ENCODE measurements at places on chromosomes 16 and 17. TPM values are rescaled to one million over a fixed set of nuclear protein-coding genes. Genes with fewer than 3 reads are reported as not detected.

GRCh38 chr17:10772425-10773380, 31.2 kb downstream of the TMEM238L start:
- peak; percentile 51 for DNase-seq

- no peak for DNase-seq
Observed at GRCh38 chr17:27564463-27564862, 66.5 kb upstream of the LGALS9 start.

- no peak for DNase-seq
Observed at GRCh38 chr17:61335845-61336655, 63.6 kb upstream of the TBX2 start.

Gene CCL8
- 0.64 TPM for total RNA-seq

GRCh38 chr17:28346746-28347246, 10.5 kb downstream of the POLDIP2 start:
- no peak for DNase-seq

GRCh38 chr17:40457964-40458791, 14.9 kb downstream of the IGFBP4 start:
- no peak for DNase-seq

- DNase-seq, result no peak
Observed at GRCh38 chr16:76532188-76532973, 255.2 kb downstream of the CNTNAP4 start.

- DNase-seq, result no peak
Observed at GRCh38 chr17:10549096-10549842, at the start of gene MYH2. MYH2 (minus strand) TSS chr17:10549658; CDS start chr17:10547920, 1,738 bp downstream.

GRCh38 chr16:49693445-49693844, 162.5 kb downstream of the ZNF423 start:
- no peak for DNase-seq

GRCh38 chr17:40447148-40447644, 3.9 kb downstream of the IGFBP4 start:
- no peak for DNase-seq

DNA sequence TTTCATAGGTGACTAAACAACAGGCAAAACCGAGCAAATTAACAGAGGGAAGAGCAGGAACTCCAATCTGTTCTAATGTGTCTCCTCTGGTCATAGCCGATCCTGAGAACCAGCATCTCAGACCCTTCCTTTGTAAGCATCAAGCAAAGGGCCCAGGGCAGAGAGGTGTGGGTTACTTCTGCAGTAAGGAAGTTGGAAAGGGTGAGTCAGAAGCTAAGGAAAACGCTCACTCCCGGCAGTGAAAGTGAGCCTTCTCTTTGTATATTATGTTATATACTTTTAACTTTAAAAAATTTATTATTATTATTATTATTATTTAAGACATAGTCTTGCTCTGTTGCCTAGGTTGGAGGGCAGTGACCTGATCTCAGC, 77.7 kb downstream of the MRM3 start:
- DNase-seq, result no peak

DNA sequence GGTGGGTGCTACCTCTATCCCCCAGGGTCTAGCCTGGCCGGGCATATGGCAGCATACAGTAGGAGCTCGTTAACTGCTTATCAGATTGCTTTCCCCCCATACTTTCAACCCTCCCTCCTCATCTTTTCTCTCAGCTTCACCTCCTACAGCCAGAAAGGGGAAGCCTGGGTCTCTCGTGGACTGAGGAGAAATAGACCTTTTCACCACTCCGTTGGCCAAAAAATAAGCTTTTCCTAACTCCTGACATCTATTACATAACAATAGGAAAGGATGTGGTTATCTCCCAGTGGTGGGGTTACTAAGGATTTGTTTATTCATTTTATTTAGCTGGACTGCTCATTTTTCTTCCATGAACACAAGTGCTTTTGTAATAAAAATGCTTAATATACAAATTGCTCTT, 9.0 kb upstream of the CXCL16 start:
- DNase-seq, result no peak

DNA sequence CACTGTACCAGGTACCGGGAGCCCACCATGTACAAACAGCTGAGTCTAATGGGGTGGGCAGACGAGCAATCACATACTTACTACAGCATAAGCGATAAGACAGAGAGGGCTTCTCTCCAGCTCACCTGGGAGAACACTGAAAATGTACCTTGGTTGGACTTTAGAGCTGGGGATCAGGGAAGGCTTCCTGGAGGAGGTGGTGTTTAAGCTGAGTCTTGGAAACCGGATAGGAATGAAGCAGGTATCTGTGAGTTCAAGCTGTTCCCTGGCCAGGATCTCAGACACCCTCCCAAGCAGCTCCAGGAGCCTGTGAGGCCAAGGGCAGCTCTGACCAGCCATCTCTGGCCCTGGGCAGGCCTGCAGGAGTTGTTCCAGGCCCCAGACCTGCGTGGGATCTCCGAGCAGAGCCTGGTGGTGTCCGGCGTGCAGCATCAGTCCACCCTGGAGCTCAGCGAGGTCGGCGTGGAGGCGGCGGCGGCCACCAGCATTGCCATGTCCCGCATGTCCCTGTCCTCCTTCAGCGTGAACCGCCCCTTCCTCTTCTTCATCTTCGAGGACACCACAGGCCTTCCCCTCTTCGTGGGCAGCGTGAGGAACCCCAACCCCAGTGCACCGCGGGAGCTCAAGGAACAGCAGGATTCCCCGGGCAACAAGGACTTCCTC, 8.0 kb upstream of the SERPINF1 start:
- DNase-seq, result no peak

Gene GDPD1
- 3.9 TPM for total RNA-seq

DNA sequence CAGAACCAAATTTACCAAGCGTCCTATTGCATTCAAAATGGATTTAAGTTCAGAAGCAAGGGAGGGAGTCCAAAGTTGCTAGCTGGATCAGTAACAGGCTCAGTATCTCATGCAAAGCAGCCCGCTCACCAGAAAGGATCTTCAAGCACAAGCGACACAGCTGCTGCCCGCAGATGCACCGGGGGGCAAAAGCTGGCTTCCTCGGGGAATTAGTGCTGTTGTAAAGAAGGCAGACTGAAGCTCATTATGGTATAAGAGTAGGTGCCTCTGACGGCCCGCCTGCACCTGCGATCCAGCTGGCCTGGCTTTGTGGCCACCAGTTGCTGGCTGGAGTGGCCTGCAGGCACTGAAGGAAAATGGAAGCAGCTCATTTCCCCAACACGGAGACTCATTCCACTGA, 128.4 kb upstream of the RCVRN start:
- DNase-seq, result no peak

Gene SLC4A1
- not detected for total RNA-seq

GRCh38 chr16:56286809-56287208, 95.5 kb downstream of the GNAO1 start:
- DNase-seq, result no peak

GRCh38 chr17:21299981-21300600, 15.6 kb downstream of the MAP2K3 start:
- DNase-seq, result no peak

GRCh38 chr16:8893426-8893825, 11.3 kb downstream of the LITAFD start:
- DNase-seq, result no peak

DNA sequence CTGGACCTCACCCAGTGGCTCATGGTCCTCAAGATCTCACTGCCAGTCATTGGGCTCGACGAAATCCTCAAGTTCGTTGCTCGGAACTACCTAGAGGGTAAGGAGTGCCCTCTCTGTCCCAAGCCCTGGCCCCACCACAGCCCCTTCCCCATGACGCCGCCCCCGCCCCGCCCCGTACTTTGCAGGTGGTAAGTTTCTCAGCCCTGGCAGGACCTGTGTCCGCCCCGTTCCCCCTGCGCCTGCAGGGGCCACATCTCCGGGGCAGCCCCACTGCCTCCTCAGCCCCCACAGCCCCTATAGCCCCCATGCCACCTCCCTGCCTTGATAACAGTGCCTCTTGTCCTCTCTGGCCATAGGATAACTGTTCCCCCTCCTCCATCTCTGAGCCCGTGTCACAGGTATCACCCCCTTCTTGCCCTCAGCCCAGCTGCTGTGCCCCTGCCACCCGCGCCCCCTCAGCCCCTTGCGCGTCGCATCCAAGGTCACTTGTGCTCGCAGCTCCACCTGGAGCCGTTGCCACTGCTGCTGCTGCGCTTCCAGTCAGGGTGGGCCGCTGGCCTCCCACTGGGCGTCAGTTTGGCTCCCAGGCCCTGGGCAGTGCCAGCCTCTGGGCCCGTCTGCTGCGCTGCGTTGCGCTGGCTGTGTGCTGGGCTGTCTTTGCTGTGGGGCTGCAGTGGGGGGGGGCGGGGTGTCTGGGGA, 21.5 kb downstream of the RABEP2 start:
- no peak for DNase-seq

- no peak for DNase-seq
Observed at GRCh38 chr17:39688945-39689344, 1.1 kb upstream of the PGAP3 start.

Gene COX11
- 32.0 TPM for total RNA-seq

Gene VAMP2
- total RNA-seq, result 41.2 TPM

DNA sequence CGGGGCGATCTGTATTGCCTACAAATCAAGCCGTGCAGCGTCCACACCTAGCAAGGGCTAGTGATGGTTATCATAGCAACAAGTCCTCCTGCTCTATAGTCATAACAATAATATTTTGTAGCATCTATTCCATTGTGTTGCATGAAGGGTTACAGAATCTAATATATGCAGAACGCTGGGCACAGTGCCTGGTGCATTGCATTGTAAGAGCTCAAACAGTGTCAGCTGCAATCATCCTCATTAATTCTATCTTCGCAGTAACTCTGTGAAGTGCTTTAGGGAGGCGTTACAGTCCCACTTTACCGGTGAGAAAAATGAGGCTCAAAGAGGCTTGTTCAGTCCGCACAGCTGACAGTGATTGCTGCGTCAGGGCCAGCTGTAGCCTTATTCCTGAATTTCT, 149.4 kb downstream of the RBFOX1 start:
- DNase-seq, result no peak

GRCh38 chr17:11991461-11991860, 5.8 kb downstream of the ZNF18 start:
- no peak for DNase-seq

DNA sequence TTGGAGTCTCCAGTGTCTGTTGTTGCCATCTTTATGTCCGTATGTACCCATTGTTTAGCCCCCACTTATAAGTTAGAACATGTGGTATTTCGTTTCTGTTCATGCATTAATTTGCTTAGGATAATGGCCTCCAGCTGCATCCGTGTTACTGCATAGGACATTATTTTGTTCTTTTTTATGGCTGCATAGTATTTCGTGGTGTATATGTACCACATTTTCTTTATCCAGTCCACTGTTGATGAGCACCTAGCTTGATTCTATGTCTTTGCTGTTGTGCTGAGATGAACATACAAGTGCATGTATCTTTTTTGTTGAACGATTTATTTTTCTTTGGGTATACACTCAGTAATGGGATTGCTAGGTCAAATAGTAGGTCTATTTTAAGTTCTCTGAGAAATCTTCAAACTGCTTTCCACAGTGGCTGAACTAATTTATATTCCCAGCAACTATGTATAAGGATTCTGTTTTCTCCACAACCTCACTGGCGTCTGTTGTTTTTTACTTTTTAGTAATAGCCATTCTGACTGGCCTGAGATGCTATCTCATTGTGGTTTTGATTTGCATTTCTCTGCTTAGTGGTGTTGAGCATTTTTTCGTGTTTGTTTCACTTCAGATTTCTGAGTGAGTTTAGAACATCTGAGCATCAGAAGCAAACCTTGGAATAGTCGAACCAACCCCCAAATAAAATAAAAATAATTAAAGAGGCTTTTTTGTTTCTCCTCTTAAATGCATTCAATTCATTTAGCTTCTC, 304.7 kb downstream of the ZFHX3 start:
- no peak for DNase-seq

Gene G6PC1
- total RNA-seq, result not detected

DNA sequence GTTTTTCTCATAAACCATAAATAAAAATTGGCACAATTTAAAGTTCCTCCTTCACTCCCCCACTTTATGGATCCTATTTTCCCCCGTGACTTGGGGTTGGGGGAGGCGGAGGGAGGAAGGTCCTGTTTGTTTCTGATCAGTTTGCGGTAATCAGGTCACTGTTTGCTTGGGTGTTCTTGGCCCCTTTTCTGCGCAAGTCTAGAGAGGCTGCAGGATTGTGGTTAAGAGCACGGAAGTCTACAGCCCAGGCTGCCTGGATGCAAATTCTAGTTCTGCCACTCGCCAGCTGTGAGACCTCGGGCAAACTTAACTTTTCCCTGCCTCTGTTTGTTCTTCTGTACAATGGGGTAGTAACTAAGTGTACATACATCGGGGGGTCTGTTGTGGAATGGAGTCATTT, 12.1 kb downstream of the ATP2C2 start:
- DNase-seq, result no peak

Gene SCGB1C2
- total RNA-seq, result not detected

- DNase-seq, result no peak
Observed at GRCh38 chr16:46812781-46813540, 18.0 kb downstream of the C16orf87 start.

GRCh38 chr16:56257666-56258342, 66.5 kb downstream of the GNAO1 start:
- DNase-seq, result no peak

- no peak for DNase-seq
Observed at GRCh38 chr16:9846362-9847099, 335.7 kb downstream of the GRIN2A start.

Gene SULT1A2
- total RNA-seq, result not detected

DNA sequence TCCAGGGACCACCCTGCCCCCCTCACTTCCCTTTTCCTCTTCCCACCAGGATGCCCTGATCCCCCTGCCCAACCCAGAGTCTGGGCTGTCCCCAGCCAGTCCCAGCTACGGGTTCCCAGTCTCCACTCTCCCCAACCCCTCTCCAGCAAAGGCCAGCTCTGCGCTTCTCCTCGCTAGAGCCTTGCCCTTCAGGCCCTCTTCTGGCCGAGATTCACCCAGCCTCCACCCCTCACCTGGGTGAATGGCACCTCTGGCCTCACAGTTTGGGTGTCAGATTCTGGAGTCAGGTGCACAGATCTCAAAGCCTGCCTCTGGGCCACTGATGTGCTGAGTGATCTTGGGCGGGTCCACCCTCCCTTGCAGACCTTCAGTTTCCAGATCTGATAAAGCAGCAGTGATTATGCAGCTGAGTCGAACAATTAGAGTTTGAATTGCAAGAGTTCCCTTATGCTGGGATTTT, 185.6 kb upstream of the TNRC6C start:
- no peak for DNase-seq

DNA sequence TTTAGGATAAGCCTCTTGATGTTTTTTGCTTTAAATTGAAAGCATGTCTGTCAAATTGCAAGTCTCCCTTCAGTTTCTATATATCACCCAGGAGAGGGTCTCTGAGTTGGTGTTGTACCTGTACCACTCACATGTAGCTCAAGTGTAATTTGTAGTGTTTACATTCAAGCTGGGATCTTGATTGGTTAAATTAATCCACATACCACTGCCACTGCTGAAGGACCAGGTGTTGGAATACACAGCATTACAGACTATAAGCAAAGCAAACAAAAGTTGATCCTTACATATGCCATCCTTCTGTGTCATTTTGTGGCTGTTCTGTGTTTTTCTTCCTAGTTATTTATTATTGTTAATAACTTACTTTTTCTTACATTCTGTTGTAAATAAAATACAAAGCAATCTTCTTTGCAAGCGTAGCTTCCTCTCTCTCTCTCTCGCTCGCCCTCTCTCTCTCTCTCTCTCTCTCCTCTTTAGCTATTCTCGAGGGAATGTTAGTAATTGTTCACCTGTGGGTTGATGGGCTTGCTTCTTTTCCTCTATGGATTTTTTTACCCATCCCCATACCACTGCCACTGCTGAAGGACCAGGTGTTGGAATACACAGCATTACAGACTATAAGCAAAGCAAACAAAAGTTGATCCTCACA, 20.8 kb upstream of the NOL11 start:
- DNase-seq, result no peak

Data from suprapubic skin (tissue), 4 donors.